GM12878 (cell line): ENCODE measurements at places on chromosomes 2 and 18. TPM values are rescaled to one million over a fixed set of nuclear protein-coding genes. Genes with fewer than 3 reads are reported as not detected.

Gene GULP1
- polyA plus RNA-seq: 0.19 and 0.39 TPM in 2 replicates

Gene RIT2
- polyA plus RNA-seq: not detected in 2 replicates

- no peak for DNase-seq
- H3K4me3 ChIP-seq: no peak overlapping the region
- no peaks in the 10 kb centered on the region for H3K4me1 ChIP-seq
- H3K27me3 ChIP-seq: no peaks in the 10 kb centered on the region
- no peak overlapping the region for H3K27ac ChIP-seq
Observed at GRCh38 chr2:167430447-167430846, 542.2 kb downstream of the XIRP2 start.

Gene ACVR1C
- polyA plus RNA-seq: not detected in 2 replicates

DNA sequence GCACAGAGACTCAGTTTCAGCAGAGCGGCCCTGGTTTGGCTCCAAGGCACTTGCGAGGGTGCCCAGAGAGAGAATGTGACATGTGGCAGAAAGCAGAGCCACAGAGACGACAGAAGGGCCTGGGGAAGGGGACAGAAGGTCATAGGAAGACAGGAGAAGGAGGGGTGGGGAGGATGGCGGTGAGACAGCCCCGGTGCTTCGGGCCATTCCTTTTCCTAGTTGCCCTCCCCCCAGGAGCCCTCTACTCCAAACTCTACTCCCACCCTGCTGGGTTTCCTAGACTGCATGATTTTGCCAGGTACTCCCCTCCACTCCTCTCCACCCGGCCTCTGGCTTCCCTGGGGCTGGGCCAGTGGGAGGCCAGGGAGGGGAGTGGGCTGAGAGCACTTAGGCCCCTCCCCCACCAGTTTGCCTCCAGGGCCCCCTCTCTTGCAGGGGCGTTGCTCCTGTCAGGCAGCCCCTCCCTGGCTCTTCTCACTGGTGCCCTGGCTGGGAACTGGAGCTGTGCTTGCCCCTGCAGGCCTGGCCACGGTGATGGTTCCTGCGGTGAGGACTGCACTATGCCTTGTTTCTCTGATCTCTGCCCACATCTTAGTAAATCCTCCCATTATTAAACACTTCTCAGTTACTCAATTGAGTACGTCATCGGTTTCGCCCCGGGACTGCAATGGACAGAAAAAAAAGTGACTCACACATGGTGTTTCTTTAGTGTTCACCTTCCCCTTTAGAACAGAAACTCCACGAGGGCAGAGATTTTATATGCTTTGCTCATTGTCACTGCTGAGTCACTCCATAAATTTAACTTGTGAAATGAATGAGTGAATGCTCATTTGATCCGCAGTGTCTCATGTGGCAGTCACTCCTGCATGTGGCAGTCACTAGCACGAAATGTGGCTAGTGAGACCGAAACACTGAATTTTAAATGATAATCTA is 58.7 kb upstream of the SP3 start:
- H3K27me3 ChIP-seq: no peaks in the 10 kb centered on the region
- H3K4me3 ChIP-seq: no peak overlapping the region
- DNase-seq: no peak
- peaks cover 17% of the 10 kb centered on the region for H3K4me1 ChIP-seq
- H3K36me3 ChIP-seq: no peaks in the 10 kb centered on the region
- H3K27ac ChIP-seq: no peak overlapping the region

GRCh38 chr2:68046224-68046623 is 16.6 kb downstream of the C1D start:
- H3K4me1 ChIP-seq: no peaks in the 10 kb centered on the region
- DNase-seq: no peak
- no peak overlapping the region for H3K27ac ChIP-seq
- no peak overlapping the region for H3K4me3 ChIP-seq
